ENCODE measurements at places on chromosomes 6 and 20.
A peak's percentile ranks its signal among the peaks of the same experiment; 100 is the strongest.

DNA sequence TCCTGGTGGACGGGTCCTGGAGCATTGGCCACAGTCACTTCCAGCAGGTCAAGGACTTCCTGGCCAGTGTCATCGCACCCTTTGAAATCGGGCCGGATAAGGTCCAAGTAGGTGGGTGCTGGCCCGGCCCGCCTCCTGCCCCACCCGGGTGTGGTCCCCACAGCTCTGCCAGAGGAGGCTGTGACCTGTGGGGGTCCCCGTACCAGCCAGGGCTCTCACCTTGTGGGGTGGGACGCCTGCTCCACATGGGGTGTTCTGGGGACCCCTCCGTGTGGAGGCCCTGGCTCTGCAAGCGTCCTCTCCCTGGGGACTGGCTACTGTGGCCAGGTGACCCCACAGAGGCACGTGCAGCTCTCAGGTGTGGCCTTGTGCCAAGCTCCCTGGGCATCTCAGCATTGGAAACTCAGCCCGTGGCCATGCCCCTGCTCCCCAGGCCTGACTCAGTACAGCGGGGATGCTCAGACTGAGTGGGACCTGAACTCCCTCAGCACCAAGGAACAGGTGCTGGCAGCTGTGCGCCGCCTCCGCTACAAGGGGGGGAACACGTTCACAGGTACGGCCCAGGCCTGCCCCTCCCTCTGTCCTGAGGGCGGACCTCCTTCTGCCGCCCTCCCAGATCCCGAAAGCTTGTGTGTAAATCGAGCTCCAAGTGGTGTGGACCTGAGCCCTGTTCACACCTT, 14.7 kb downstream of the COL20A1 start:
- DNase-seq, result no peak

- no peak for DNase-seq
Measured at GRCh38 chr20:13840093-13840465, 55.3 kb downstream of the NDUFAF5 start.

- no peak for DNase-seq
Measured at GRCh38 chr6:116550796-116551195, 2.8 kb upstream of the CALHM4 start.

GRCh38 chr6:21587179-21587960, 6.2 kb upstream of the SOX4 start:
- DNase-seq, result peak; percentile 62

- no peak for DNase-seq
Measured at GRCh38 chr6:127462376-127462775, 3.2 kb upstream of the KIAA0408 start.

DNA sequence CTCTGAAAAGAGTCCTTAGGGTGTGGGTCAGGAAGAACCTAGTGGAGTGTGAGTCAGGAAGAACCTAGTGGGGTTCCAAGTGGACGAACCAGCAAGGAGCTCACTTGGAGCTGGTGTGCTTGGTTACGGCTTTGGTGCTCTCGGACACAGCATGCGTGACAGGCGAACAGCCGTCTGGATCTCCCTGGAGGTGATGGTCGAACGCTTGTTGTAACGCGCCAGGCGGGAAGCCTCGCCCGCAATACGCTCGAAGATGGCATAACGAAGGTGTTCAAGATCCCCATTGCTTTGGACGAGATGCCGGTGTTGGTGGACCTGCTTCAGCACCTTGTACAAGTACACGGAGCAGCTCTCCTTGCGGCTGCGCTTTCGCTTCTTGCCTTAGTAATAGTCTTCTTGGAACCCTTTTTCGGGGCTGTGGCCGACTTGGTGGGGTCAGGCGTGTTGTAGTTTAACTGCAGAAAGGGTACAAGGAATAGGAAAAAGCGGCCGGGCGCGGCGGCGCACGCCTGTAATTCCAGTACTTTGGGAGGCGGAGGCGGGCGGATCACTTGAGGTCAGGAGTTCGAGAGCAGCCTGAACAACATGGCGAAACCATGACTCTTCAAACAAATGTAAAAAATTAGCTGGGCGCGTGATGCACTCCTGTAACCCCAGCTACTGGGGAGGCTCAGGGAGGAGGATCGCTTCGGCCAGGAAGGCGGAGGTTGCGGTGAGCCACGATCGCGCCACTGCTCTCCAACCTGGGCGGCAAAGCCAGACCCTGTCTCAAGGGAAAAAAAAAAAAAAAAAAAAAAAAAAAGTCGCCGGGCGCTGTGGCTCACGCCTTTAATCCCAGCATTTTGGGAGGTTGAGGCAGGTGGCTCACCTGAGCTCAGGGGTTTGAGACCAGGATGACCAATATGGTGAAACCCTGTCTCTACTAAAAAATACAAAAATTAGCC, 48.0 kb downstream of the OR2B2 start:
- no peak for DNase-seq

DNA sequence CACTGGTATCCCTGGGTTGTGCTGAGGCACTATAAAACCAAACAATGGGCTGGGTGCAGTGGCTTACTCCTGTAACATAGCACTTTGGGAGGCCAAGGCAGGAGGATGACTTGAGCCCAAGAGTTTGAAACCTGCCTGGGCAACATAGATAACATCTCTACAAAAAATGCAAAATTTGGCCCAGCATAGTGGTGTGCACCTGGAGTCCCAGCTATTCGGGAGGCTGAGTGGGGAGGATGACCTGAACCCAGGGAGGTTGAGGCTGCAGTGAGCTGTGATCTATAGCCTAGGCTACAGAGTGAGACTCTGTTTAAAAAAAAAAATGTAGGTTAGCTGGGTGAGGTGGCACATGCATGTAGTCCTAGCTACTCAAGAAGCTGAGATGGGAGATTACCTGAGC, 7.7 kb upstream of the SLC4A11 start:
- DNase-seq, result no peak

DNA sequence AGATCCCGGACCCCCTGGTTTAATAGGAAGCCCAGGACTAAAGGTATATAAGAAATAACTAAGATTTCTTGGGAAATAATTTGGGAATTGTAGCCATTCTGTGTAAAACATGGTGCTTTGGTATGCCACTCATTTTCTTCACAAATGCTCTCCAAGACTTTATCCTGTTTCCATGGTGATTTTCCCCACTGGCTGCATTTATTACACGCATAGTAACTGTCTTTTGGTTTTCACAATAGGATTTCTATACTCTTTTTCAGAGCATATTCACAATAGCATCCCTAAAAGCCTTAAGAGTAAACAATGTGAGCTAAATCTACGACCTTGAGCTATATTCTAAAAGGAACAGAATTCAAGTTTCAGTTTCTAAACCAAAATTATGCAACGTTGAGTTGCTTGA, 160.8 kb downstream of the COL9A1 start:
- no peak for DNase-seq

DNA sequence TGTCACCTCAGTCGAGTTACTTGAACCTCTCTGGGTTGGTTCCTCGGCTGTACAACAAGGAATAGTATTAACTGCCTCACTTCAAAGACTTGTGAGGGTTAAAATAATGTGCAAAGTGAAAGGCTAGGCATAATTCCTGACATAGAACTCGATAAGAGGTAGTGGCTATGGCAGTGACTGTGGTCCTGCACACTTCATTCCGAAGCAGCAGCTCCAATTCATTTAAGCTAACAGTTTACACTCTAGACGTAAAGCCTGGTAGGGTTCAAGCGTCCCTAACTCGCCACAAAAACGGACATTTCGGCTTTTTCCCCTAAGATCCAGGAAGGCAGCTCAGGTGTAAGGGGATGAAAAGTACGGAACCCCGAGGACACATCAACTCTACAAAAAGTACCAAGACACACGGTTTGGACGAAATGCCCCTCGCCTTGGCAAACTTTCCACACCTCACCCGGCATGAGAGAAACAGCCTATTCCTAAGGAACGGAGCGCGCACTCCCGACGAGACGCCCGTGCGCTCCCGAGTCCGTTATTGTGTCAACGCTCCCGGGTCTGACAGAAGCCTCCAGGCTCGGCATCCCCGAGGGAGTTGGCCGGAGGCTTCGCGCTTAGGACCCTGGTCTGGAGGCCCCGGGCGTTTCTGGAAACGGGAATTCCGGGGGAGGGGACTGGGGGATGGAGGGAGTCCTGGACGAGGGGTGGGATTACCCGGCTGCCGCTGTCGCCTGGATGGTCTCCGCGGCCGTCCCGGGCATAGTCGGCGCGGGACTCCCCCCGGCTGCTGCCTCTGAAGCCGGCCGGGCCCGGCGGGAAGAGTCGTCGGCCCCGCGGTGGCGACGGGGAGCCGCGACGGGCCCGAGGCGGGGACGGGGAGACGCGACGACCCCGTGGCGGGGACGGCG, 937 bp downstream of the ZNF318 start:
- DNase-seq, result no peak

GRCh38 chr20:33037456-33037855, 6.0 kb downstream of the BPIFB6 start:
- DNase-seq, result no peak

GRCh38 chr20:56195946-56196345, 52.6 kb upstream of the MC3R start:
- no peak for DNase-seq

DNA sequence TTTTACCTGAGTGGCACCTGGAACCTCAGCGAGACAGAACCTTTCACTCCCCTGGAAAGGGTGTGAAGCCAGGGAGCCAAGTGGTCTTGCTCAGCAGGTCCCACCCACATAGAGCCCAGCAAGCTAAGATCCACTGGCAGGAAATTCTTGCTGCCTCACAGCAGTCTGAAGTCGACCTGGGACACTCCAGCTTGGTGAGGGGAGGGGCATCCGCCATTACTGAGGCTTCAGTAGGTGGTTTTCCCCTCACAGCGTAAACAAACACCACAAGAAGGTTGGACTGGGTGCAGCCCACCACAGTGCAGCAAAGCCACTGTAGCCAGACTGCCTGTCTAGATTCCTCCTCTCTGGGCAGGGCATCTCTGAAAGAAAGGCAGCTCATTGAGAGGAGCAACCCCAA, 134.7 kb upstream of the RSPO3 start:
- no peak for DNase-seq

- DNase-seq, result no peak
Measured at GRCh38 chr6:6696867-6697531, 108.5 kb downstream of the LY86 start.

- DNase-seq, result no peak
Measured at GRCh38 chr6:123604067-123604466, 32.7 kb downstream of the TRDN start.

GRCh38 chr6:24900917-24901697, 34.7 kb downstream of the RIPOR2 start:
- DNase-seq, result no peak

DNA sequence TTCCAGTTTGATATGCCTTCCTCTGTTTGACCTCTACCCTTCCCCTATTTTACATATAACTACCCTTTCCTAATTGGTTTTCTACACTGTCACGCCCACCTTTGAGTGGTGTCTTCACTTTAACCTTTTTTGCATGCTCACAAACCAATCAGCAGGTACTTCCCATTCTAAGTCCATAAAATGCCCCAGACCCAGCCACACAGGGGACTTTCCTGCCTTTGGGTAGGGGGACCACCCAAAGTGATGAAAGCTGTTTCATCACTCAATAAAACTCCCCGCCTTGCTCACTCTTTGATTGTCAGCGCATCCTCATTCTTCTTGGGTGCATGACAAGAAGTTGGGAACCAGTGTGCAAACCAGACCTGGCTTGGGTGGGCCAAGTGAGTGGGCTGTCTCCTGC, 20.5 kb upstream of the SNRPC start:
- DNase-seq, result no peak

GRCh38 chr20:57808264-57809070, 98.7 kb upstream of the PMEPA1 start:
- DNase-seq, result no peak

DNA sequence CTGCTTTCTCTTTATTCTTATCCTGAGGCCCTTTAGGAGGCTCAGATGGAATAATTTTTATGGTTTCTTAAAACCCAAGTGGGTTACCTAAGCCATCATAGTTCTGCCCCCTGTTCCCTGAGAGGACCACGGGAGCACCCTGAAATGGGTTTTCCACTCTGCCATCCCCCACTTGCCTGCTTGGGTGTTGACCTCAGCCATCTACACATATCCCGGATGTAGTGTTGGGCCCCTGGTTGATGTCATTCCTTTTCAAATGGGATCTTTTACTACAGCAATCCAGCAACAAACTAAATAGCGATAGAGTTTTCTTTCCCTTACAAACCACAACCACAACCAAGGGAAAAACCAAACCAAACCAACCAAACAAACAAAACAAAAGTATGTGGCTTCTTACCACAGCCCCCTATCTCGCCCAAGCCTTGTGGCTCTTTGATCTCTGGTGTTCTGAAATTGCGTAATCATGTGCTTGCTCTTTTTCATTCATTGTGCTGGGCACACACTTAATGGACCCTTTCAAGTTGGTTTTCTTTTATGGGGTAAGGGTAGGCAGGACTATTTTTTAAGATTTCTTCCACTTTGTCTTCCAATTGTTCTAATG, 154.9 kb downstream of the ESR1 start:
- DNase-seq, result peak; percentile 16

GRCh38 chr6:152229330-152229729, 407.8 kb downstream of the SYNE1 start:
- DNase-seq, result no peak

- no peak for DNase-seq
Measured at GRCh38 chr6:169981568-169981967, 230.1 kb downstream of the ERMARD start.

- DNase-seq, result no peak
Measured at GRCh38 chr20:22901921-22902320, 133.2 kb upstream of the SSTR4 start.

GRCh38 chr6:83359638-83360037, 71.2 kb downstream of the ME1 start:
- DNase-seq, result no peak

DNA sequence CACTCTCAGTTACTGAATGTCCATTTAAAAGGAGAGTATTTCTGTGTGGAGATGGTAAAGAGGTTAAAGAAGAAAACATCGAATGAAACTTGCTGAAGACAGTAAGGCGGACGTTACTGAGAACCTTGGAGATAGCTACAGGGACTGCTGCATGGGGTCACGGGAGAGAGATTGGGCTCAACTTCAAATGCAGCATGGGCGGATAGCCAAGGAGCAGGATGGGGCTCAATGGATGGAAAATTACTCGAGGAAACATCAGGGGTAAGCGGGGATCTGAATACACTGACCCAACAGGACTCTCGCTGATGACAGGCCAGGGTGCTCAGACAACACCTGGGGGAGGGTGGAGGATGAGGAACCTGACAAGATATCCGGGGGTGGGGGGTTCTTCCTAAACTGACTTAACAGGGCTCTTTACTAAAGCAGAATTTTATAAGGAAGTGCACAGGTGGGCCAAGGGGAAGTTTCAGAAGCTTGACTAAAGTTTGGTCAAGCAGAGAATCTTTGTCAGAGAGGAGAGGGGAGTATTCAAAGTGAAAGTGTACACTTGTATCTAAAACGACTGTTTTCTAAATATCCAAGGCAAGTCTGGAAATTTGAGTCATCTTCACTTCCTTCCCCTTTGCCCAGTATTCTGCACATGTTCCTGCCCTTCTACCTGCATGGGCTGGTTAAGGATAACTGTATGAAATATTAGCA, 22.8 kb downstream of the ECT2L start:
- DNase-seq, result no peak

- DNase-seq, result no peak
Measured at GRCh38 chr6:4212588-4212987, 77.2 kb upstream of the ECI2 start.
